ENCODE measurements at places on chromosomes 11 and 22. TPM values are rescaled to one million over a fixed set of nuclear protein-coding genes. Genes with fewer than 3 reads are reported as not detected.

The HBE1 gene
- not detected for total RNA-seq

The RIMBP3C gene
- total RNA-seq: 0.14 TPM

The ARSA gene
- 68.2 TPM for total RNA-seq

The BAIAP2L2 gene
- 0.37 TPM for total RNA-seq

The LYVE1 gene
- not detected for total RNA-seq

The GPHA2 gene
- not detected for total RNA-seq

The TRIM49C gene
- total RNA-seq: not detected

The DDTL gene
- total RNA-seq: not detected

The FOXRED2 gene
- 12.1 TPM for total RNA-seq

The OR2D2 gene
- not detected for total RNA-seq

The MUC5B gene
- total RNA-seq: not detected

The RBMXL2 gene
- not detected for total RNA-seq

The ADAMTS15 gene
- not detected for total RNA-seq

The OR51B4 gene
- not detected for total RNA-seq

The KRTAP5-1 gene
- total RNA-seq: not detected

The APOL5 gene
- not detected for total RNA-seq

The PIWIL4 gene
- total RNA-seq: 0.79 TPM

The C11orf65 gene
- not detected for total RNA-seq

The USP2 gene
- 0.28 TPM for total RNA-seq

The OR6T1 gene
- not detected for total RNA-seq

The GAL3ST1 gene
- total RNA-seq: not detected

The ACR gene
- total RNA-seq: not detected

The MADD gene
- total RNA-seq: 88.5 TPM

The SCGB1A1 gene
- total RNA-seq: not detected

The MS4A12 gene
- not detected for total RNA-seq

The MPPED2 gene
- total RNA-seq: not detected

The OR8A1 gene
- total RNA-seq: not detected

The RNF169 gene
- 17.2 TPM for total RNA-seq

The KREMEN1 gene
- 0.09 TPM for total RNA-seq

The CHADL gene
- 0.38 TPM for total RNA-seq

The KMT5B gene
- 20.3 TPM for total RNA-seq

The MIOX gene
- 0.23 TPM for total RNA-seq

The KCTD14 gene
- total RNA-seq: 0.18 TPM

The PRMT3 gene
- 22.9 TPM for total RNA-seq

The NTM gene
- total RNA-seq: not detected

The TMEM138 gene
- total RNA-seq: 60.6 TPM

The TMEM123 gene
- 194 TPM for total RNA-seq

The INPP5J gene
- 0.14 TPM for total RNA-seq

The MAP6 gene
- total RNA-seq: 0.70 TPM

The IRAG1 gene
- not detected for total RNA-seq

The FBLN1 gene
- total RNA-seq: not detected

The TNNI2 gene
- 1.0 TPM for total RNA-seq

The SHANK2 gene
- not detected for total RNA-seq

The OMP gene
- total RNA-seq: not detected

The MMP27 gene
- not detected for total RNA-seq

The OR5D14 gene
- not detected for total RNA-seq

The TCN1 gene
- total RNA-seq: not detected

The C11orf87 gene
- total RNA-seq: not detected
